NCI-H1048 (cell line): ENCODE measurements at places on chromosomes 7 and 10.

GRCh38 chr10:43156590-43157341 lies 18.5 kb downstream of the CSGALNACT2 start:
- no peak for DNase-seq

DNA sequence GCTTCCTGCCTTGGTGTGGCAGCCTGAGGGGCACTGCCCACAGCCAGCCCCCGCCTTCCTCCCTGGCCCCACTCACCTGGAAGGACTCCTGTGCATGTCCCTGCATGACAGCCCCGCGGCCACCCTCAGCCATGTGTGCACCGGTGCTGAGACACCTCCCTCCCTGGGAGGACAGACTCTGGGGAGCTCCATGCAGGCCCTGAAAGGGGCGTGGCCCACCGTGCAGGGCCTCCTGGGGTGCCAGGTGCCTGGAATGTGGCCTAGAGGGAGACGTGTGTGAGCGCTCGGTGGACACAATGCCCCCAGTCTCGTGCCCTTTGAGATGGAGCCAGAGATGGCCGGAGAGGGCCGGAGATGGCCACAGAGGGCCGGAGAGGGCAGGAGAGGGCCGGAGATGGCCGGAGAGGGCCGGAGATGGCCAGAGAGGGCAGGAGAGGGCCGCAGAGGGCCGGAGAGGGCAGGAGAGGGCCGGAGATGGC lies 59.1 kb upstream of the PPP2R2D start:
- DNase-seq: no peak

DNA sequence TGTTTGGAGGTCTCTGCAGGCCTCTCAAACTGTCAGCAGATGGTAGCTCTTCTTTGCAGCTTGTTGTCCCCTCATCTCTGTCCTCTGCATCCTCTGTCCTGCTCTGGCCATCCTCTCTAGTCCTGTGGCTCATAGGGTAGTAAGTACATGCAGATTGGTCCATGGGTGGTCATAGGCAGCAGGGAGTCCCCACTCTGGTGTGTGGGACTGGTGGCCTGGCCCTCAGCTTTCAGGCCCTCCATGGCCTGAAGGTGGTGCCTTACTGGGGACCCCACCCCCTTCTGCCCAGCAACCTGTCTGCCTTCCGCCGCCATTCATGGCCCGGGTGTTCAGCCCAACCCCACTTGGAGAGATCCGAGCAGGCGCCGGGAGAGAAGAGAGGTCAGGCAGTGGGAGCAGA lies 12.8 kb upstream of the TCTN3 start:
- no peak for DNase-seq

GRCh38 chr10:3067859-3068179 lies 471 bp downstream of the PFKP start:
- no peak for DNase-seq

DNA sequence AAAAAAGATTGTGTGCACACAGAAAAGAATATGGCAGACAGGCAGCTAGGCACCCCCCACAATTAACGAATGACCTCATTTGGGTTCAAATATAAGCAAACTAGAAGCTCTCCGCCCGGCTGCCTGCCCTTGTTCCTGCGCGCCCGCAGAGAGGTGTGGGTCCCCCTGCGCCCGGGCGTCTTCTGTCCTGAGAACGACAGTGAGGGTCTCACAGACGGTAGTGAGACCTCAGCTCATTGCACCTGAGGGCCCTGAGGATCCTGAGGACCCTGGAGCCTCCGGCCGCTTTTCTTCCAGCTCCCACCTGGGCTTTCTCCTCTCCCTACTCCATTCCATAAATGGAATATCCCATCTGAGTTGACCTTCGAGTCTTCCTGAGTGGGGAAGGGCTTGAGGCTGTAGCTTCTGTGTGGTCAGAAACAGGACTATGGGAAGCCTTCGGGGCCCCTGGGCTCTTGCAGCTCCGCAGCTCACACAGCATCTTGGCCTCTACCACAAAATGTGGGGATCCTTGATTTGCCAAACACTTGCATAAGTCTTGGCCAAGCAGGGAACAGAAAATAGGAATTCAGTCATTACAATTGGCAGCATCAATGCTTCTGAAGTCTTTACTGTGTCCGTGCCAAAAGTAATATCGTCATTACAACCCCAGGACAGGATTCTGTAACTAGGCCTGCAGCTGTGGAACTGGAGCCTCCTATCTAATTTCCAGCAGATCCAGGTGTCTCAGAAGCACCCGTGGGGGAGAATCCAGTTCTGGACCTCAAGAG lies 43.8 kb downstream of the JAKMIP3 start:
- DNase-seq: no peak

DNA sequence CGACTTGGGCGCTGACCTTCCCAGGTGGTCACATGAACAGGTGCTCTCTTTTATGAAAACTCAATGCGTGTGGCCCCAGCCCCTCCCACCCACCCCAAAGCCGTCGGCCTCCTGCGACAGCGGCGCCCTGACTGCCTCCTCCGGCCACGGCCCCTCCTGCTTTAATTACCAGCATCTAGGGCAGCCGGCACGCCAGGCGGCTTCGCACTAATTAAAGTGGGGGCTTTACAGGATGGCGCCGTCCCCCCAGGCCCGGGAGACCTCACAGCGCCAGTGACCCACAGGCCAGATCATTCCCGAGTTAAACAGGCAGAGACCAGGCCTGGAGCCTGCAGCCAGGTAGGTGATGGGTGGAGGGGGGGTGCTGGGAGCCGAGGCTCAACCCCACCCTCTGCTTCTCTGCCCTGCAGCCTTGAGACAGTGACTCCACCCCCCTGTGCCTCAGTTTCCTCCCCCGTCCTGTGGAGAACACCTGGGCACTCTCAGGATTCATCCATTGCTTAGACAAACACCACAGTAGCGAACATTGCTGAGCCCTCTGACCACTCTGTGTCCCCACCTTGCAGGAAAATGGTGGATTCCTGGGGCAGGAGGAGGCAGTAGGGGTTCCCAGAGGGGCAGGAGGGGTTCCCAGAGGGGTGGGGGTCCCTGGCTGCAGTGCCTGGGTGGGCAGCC lies 100.8 kb downstream of the MICALL2 start:
- no peak for DNase-seq

GRCh38 chr10:103692952-103693811 lies 162.2 kb downstream of the SH3PXD2A start:
- no peak for DNase-seq

- no peak for DNase-seq
These were observed 1251.5 kb downstream of the DNAJB9 start for GRCh38 chr7:109821156-109821555.
